ENCODE measurements at places on chromosomes 2 and 18. TPM values are rescaled to one million over a fixed set of nuclear protein-coding genes. Genes with fewer than 3 reads are reported as not detected.

DNA sequence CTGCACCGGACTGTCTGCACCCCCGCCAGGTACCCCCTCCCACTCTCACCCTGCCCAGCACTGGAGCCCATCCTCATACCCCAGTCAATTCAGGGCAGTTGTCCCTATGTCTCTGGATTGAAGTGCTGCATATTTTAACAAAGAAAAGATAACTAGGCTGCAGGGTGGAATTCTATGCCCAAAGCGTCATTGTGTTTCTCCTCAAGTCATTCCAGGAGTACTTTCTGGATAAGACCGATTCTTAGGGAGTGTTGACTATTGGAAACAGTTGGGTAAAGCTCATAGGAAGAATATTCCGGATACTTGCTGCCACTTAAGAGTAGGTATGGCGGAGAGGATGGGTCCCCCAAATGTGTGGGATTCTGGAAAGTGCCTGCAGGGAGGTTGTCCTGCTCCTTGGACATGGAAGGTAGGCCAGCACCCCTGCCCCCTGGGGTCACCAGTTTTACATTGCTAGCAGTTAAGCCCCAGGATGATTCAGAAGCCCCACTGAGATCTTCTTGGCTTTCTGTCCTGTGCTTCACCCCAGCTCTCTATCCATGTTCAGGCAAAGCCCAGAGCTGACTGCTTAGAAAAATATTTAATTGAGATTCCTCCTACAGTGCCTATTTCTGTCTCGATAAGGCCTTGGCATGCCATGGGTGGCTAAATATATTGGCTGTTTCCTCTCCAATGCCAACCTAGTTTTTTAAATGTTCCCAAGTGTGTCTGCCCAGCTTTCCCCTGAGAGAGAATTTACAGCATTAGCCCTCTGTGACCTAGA is 48.2 kb downstream of the RPL37A start:
- DNase-seq: peak; percentile 36

- peak; percentile 87 for DNase-seq
Measured at GRCh38 chr2:11344956-11345677, 681 bp upstream of the ROCK2 start.

GRCh38 chr2:240701736-240702639 is 10.3 kb downstream of the AQP12A start:
- DNase-seq: no peak

Gene SDC1
- total RNA-seq: 83.3 TPM

DNA sequence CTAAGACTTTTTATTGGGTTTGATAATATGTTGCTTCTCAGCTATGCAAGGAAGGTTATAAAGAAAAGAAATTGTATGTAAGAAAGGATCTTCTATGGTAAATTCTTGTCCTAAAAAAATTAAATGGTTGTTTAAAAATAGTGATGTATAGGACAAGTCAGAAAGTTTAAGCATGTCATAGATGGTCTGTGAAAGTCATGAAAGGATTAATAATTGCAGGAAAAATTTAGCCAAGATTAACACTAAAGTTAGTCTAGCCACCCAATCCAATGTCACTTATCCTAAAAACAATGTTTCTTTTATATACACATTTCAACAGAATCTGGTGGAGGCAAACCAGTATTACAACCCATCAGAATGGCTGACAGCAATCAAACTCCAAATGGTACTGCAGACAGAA is 1046.7 kb upstream of the SLC39A10 start:
- DNase-seq: no peak

DNA sequence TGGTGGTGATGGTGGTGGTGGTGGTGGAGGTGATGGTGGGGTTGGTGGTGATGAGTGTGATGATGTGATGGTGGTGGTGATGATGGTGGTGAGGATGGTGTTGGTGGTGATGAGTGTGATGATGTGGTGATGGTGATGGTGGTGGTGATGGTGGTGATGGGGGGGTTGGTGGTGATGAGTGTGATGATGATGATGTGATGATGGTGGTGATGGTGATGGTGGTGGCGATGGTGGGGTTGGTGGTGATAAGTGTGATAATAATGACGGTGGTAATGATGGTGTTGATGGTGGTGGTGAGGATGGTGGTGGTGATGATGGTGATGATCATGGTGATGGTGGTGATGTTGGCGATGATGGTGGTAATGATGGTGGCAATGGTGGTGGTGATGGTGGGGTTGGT is 67.7 kb downstream of the RRM2 start:
- DNase-seq: no peak

Measured in M059J (cell line).